ENCODE measurements at places on chromosomes 2 and 18.

DNA sequence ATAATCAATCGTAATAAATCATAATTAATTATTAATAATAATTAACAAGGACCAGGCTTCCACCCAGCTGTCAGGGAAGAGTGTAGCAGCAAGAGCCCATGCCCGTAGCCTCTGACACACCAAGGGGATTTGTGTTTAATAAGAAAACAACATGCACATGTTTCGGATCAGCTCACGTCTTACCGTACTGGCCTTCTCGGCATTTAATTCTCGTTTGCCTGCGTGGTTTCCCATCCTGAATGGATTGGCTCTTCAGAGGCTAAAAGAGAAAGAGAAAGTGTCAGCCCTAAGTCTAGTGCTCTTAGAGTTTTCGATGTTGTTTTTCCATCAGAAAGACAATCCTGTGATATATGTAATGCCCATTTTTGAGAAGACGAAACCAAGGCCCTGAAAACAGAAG, 27.6 kb downstream of the MBP start:
- no peak for DNase-seq

- peak; percentile 2 for DNase-seq
Observed at GRCh38 chr2:211877061-211877460, 661.5 kb downstream of the ERBB4 start.

- DNase-seq = no peak
Observed at GRCh38 chr2:46163098-46163430, 134.1 kb upstream of the EPAS1 start.

DNA sequence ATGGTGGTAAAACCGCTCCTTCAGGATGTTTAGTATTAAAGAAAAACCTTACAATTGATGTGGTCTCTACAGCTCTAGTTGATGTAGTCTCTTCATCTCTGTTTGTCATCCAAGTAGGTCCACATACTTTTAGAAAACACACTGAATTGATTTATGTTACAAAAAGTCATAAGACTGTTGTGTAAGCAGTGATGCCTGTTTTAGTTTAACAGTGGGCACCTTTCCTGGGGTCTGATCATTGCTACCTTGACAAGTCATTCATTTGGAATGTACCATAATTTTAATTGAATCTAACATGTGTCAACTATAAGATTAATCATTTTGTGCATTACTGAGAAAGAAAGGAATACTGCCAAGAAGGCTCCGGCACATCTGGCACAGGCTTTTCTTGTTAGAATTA, 34.3 kb downstream of the GIGYF2 start:
- DNase-seq = peak; percentile 48

DNA sequence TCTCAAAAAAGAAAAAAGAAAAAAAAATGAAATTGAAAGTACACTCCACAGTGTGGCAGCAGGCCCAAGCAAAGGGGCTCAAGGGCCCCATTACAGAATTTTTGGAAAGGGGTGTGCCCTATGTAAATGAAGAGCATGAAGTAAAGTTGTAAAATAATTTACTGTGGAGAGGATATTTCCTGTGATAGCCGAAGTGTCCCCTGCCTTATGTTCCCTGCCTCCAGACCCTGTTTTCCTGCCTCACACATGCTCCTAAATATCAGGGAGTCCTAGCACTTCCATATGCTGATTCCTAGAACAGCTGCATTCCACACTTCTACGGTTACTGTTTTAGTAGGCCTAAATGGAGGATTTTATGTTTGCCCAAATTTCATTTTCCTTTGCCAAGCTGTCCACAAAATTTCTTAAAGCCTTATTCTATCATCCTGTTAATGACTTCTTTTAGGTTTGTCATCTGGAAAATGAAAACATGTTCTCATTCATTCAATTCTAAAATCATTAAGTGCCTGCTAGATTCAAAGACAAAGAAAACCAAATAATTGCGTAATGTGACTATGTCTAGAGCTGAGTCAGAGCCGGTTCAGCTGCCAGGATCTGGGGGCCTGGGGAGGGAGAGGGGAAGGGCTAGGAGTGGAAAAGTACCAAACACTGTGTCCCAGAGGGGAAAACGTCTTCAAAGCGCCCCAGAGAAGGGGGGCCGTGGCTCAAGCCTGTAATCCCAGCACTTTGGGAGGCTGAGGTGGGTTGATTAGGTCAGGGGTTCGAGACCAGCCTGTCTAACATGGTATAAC, 25.9 kb upstream of the IMPA2 start:
- DNase-seq = peak; percentile 87

- no peak for DNase-seq
Observed at GRCh38 chr2:208103616-208104015, 20.7 kb downstream of the CRYGD start.

- DNase-seq = peak; percentile 4
Observed at GRCh38 chr2:165952741-165953211, 800 bp downstream of the TTC21B start.

DNA sequence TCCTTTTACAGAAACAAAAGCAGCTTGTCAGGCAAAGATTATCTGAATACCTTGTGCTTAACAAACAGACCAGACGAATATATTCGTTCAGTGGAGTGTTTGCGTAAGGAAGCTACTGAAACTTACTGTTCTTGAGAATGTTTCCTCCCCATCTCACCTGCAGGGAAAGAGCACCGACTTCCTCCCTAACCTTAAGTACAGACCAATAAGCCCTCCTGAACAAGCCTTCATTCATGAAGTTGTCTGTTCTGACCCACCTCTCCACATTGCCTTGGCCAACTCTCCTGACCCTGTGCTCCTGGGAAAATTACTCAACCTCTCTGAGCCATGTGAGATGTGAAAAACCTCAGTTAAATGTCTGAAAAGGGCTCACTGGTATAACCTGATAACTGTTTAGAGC, 35.2 kb downstream of the STK39 start:
- no peak for DNase-seq

All from astrocyte (in vitro differentiated cells and primary cell).